H9 (cell line): ENCODE measurements at places on chromosomes 7 and 10. TPM values are rescaled to one million over a fixed set of nuclear protein-coding genes. Genes with fewer than 3 reads are reported as not detected.

Gene PPP1R3C
- total RNA-seq: 1.1 and 1.2 TPM in 2 replicates

Gene FANK1
- total RNA-seq: 0.39 and 0.68 TPM in 2 replicates

Gene UBTD1
- total RNA-seq: 18.1 and 19.0 TPM in 2 replicates

Gene OR2A5
- not detected in 2 replicates for total RNA-seq
